ENCODE measurements at places on chromosomes 1 and 21.
A peak's percentile ranks its signal among the peaks of the same experiment; 100 is the strongest.

DNA sequence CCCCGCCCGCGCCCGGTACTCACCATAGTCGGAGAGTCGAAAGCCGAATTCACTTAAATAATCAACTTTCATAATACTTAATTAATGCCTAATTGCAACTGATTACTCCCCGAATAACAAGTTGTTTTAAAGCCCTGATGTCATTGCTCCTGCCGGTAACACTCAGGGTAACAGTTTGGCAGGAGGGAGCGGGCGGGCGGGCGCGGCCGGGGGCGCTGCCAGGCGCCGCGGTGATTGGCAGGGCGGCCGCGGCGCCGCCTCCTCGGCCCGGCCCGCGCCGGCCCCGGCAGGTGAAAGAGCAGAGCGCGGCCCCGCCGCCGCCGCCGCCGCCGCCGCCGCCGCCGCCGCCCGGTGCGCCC is 102.2 kb downstream of the CASZ1 start:
- peak; percentile 76 for DNase-seq

DNA sequence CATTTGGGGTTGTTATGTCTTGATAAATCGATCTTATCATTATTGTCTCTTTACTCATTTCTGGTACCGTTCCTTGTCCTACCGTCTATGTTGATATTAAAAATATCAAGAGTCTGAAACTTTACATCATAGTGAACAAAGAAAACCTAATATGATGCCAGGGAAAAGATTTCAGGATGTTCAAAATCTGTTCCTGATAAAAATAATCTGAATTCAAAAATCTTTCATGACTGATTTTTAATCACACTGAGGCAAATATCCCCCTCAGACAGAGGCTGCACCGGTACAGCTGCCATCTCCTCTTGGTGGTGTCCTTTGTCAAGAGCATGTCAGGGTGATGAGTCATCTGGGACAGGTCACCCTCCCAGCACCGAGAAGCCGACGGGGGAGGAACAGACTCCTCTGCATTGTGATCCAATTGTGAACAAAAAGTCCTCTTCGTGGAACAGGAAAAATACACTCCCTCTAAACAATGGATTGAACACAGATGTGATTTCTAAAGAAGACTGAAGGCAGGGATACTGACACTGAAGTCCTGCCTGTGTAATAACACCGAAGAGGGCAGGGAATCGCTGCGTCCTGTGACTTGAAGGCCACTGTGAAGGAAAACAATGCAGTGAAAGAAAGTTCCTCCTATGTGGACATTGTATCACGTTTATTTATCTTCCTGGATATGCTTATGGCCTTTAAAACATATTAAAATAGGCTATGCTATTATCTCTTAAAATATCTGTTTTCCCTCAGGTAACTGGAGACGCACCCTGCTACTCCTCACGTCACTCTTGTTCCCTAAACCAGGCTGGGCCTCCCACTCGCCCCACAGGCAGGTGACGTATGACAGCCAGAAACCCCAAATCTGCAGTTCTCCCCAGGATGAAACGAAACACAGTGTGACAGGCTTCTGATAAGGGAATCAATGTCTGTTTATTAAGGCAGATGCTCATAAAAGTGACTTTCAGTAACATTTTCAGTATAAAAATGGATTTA is 4.3 kb upstream of the SPATC1L start:
- DNase-seq = no peak

- no peak for DNase-seq
Observed at GRCh38 chr1:218809061-218809460, 364.6 kb upstream of the LYPLAL1 start.

DNA sequence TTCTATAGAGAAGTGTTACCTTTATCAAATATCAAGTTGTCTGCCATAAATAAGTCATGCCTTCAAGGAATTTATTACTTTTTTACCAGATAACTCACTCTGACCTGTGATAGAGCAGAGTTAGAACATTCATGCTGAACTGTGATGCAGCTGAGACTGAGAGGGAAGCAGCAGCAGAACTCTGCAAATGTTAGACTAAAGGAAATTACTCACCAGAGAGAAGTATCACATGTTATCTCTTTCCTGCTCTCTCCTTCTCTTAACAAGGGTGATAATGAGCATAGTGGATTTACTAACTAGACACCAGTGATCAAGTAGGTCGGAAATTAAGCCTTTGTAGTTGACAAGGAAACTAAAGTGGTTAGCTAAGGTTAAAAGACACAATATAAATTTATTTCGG is 181.6 kb downstream of the RASAL2 start:
- DNase-seq = no peak

GRCh38 chr21:42453224-42453985 is 42.6 kb downstream of the RSPH1 start:
- DNase-seq = no peak

DNA sequence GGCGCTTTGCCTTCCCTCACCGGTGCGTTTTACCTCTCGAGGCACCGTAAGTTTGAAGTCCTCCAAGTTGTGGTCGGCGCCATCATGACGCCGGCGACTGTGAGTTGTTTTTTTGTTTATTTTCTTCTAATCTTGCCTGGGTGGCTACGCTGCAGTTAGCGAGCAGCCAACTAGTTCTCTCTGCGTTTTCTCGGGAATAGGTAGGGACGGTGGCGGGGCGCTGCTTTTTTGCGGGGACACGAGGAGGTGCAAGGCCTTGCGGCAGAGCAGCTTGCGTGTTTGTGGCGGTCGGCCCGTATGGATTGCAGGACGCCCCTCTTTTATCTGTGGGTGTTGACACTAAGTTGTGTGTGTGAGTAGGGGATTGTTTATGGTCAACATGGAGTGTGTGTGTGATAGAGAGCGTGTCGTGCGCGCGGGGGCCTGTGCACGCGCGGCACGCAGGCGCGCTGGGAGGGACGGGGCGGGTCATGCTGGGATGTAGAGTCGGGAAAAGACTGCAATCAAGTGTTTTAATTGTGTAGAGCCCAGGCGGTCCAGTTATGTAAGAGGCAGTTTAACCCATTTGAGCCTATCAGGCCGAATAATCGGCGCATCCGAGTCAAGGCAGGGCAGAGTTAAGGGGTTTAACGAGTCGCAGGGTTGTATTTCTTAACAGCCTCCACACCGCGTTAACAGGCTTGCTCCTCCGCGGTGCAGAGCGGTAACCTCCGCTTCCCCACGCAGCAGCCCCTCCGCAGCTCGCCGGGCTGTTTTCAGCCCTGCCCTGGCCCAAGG is 1.2 kb upstream of the NEGR1 start:
- DNase-seq = peak; percentile 52
